ENCODE measurements at places on chromosomes 12 and 14. TPM values are rescaled to one million over a fixed set of nuclear protein-coding genes. Genes with fewer than 3 reads are reported as not detected.

SLC48A1 gene
- 27.7 TPM for total RNA-seq

GPD1 gene
- total RNA-seq: 1.1 TPM

DNA sequence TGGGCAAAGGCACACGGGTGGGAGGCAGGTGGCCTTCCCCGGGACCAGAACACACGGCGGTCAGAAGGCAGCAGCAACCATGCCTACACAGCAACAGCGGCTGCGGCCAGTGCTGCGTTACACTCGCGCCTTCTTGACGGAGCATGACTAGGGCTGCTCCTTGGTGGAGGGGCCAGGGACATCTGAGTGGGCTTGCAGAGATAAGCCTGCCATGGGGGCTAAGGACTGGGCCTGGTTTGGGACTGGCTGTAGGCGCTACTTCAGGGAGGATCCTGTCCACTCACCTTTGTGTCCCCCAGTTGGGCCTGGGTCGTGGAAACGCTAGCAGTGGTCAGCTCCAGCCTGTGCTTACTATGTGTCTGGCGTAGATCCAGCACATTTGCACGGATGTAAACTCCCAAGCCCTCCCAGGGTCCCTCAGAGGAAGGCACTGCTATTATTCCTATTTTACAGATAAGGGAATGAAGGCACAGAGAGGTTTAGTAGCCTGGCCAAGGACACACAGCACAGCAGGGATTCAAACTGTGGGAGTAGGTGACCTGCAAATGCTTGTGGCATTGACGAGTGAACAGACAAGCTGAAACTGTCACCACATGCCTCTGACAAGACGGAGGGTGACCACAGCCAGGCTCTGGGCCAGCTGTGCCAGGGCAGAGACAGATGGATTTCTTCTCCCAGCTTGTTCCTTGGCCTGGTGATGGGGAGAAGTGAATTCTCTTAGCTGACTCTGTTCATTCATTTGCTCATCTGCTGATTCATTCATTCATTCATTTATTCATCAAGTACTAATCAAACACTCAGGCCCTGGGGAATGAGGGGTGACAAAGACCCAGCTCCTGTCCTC, 31.9 kb upstream of the DLK1 start:
- DNase-seq: no peak

- no peak for DNase-seq
Measured at GRCh38 chr12:67474934-67475620, 173.5 kb upstream of the DYRK2 start.

DNA sequence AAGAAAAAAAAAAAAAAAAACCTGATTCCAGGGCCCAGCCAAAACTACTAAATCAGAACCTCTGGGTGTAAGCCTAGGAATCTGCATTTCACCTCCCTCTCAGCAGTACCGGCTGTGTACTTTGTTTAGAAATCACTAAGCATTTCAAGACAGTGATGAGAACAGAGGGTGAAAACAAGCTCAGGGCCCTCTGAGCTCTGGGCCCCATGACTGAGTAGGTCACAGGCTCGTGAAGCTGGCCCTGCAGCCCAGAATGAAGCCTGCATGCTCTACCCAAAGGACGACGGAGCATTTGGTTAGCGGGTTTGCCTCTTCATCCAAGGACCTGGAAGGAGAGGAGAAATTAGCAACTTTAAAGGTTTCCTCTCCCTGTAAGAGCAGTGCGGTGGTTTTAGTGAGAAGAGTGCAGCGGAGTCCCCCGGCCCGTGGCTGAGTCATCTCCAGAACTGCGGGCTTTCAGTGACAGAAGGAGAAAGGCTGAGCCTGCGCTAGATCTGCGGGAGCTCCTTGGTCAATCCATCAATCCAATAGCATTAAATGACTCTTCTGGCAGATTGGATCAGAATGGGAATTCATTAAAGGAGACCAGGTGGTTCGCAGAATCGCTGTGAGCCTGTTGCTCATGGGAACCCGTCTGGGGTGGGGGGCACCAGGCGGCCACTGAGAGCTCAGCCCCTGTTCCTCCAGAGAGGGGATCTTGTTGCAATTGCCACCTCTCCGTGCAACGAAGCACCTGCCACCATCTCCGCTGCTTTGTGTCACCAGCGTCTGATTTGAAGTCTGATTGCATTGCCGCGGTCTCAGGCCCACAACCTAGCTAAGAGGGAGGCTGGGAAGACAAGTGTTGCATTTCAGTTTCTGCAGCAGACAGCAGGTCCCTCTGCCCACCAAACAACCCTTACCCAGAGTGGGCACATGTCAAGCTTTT, 7.3 kb downstream of the IL31 start:
- DNase-seq: no peak

GRCh38 chr14:92759300-92759678, 10.9 kb upstream of the LGMN start:
- no peak for DNase-seq

DNA sequence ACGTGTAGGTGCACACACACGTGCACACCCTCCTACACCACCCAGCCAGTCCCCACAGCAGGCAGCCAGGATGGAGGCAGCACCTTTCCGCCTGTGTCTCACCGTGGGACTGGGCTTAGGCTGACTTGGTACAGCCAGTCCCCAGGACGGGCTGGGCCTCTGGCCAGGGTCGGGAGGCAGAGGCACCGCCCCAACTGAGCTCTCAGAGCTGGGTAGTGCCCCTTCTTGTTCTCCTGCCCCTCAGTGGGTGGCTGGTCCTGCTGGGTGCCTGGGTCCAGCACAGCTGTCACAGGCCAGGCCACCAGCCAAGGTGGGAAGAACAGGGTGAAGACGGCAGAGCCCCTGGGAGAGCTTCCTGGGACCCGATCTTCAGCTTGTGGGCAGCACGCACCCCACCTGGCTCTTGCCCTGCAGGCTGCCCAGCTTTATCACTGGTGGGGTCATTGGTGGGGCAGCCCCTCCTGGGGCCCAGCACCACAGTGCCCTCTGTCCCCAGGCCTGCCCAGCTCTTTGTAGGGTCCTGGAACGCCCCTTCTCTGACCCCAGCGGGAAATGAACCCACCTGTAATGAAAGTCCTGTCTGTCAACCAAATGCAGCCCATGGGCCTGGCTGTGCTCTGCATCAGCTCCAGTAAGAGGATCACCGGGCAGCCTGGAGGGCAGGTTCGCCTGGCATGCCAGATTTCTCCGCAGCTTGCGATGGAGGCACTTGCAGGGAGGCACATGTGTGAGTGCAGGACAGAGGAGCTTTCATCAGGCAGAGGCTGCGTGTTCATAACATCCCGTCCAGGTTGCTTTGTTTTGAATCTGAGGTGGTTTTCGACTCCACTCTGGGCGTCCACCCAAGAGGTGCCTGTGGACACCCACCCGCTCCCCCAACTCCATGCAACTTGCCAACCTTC, 14.7 kb downstream of the CDCA4 start:
- no peak for DNase-seq

EPYC gene
- total RNA-seq: not detected

- DNase-seq: no peak
Measured at GRCh38 chr14:45553981-45554380, 301.0 kb upstream of the MIS18BP1 start.

GRCh38 chr14:96482986-96483385, 19.2 kb upstream of the PAPOLA start:
- DNase-seq: no peak

GRCh38 chr14:21503376-21503775, 7.8 kb downstream of the METTL3 start:
- no peak for DNase-seq

- DNase-seq: no peak
Measured at GRCh38 chr12:91172096-91172495, 10.5 kb downstream of the DCN start.

GRCh38 chr12:92292016-92292415, 146.4 kb upstream of the BTG1 start:
- no peak for DNase-seq

DNA sequence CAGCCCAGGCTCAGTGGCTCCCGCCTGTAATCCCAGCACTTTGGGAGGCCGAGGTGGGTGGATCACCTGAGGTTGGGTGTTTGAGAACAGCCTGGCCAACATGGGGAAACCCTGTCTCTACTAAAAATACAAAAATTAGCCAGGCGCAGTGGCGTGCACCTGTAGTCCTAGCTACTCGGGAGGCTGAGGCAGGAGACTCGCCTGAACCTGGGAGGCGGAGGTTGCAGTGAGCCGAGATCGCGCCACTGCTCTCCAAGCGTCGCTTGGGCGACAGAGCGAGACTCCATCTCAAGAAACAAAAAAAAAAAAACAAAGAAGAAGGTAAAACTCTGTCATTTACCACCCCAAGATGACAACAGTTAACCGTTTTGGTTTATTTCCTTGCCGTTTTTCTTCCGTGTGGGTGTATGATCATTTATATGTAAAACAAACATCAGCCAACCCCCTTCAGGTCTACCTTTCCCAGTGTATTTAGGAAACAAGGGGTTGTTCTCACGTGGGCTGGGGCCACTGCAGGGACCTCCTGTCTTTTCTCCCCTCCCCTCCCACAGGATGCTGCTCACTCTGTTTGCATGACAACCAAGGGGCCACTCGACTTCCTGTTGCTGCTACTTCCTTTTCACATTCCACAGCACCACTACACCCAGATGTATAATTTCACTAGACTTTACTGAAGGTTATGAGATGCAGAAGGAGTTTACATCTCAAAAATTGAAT, 13.6 kb downstream of the TTC9 start:
- no peak for DNase-seq

GRCh38 chr12:30016540-30017055, 232.9 kb upstream of the TMTC1 start:
- DNase-seq: no peak

GRCh38 chr12:87230441-87230840, 798.8 kb downstream of the C12orf50 start:
- DNase-seq: no peak

DNA sequence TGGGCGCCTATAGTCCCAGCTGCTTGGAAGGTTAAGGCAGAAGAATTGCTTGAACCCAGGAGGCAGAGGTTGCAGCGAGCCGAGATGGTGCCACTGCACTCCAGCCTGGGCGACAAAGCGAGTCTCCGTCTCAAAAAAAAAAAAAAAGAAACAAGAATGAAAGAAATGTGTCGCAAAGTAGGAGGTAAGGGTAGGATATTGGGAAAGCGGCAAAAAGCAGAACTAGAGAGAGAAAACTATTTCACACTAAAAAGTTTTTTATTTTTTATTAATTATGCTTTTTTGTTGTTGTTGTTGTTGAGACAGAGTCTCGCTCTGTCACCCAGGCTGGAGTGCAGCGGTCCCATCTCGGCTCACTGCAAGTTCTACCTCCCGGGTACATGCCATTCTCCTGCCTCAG, 17.7 kb downstream of the SBNO1 start:
- DNase-seq: no peak

DNA sequence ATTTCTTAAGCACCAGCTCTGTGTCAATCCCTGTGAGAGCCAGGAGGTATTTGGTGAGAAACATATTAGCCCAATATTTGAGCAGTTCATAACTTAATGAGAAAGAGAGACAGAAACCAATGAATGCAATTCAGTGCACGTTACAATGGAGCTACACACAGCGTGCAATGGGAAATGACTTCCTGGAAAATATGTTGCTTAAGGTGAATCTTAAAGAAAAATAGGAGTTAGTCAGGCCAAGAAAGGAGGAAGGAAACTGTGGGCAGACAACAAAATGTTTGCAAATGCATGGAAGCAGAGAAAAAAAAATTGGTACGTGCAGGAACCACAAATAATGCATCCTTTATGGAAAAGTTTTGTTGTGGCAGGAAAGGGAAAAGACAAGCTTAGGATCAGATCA, 481.7 kb downstream of the BCAT1 start:
- DNase-seq: no peak

GRCh38 chr12:130661486-130662255, 54.4 kb downstream of the RIMBP2 start:
- no peak for DNase-seq

TAS2R42 gene
- not detected for total RNA-seq

GRCh38 chr12:10584415-10584814, 29.0 kb downstream of the MAGOHB start:
- no peak for DNase-seq

GRCh38 chr14:69321601-69322330, 61.8 kb downstream of the GALNT16 start:
- no peak for DNase-seq

- no peak for DNase-seq
Measured at GRCh38 chr12:54680374-54680773, 32.2 kb upstream of the DCD start.

- no peak for DNase-seq
Measured at GRCh38 chr12:26054383-26054782, 70.5 kb downstream of the BHLHE41 start.

DNA sequence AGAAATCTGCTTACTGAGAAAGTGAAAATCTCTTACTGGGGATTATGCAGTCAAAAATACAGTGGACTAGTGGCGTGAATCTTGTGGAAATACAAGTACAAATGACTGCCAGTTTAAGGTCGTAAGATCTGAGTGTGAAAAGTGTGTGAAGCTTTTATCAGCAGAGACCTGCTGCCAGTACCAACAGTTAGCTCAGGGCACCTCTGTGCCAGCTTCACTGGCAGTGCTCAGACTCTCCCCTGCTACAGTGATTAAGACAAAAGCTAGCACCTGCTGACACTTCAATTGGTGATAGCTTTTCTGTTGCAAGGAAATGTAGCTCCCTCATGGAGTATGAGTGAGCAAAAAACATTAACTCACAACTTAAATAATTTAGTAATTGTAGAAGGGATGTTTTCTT, 185.1 kb downstream of the ANO6 start:
- no peak for DNase-seq

GRCh38 chr14:94989946-94990345, 167.4 kb downstream of the DICER1 start:
- no peak for DNase-seq

DNA sequence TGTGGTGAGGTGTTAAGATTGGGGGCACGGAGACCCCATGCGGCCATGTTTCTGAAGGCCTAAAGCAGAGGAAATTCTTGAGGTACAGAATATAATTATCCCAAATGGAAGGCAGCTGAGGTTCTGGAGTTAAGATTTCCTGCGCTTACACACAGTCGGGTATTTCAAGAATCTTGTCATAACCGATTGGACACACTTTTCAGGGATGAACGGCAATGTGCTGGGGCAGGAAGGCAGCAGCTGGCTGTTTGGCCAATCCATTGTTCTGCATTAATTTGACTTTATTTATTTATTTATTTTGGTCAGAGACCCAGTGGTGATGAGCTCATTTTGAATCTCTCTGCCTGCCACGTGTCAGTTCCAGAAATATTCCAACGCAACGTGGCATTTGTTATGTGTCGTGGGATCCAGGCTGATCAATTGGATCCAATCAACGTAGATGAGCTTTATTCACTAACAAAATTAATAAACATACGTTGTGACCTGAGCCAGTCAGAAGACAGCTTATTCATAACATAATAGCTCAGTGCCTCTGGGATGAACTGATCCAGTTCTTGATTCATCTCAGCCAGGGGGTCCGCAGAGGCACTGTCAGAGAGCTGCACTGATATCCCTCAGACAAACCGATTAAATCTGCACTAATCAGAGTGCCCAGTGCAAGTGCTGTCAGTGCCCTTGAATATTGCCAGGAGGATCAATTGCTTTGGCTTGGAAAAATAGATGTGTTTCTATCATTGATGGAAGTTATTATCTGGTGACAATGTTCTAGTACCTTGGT, 181.0 kb downstream of the KTN1 start:
- DNase-seq: no peak

Measured in mesothelial cell of epicardium (in vitro differentiated cells).